ENCODE measurements at places on chromosomes 7 and 10.

DNA sequence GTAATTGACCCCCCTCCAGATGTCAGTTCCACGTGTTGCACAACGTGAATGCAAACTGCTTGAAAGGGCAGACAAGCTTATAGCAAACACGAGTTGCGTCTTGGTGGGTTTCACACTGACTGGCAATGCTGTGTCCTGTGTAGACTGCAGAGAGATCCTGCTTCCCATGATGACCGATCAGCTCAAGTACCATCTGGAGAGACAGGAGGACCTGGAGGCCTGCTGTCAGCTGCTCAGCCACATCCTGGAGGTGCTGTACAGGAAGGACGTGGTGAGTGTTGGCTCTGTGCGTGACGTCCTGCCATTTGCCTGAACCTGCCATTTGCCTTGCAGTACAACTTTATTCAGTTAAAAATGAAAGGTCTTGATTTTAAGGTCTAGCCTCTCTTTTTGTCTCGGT, 71.1 kb downstream of the INSYN2A start:
- DNase-seq, result no peak

DNA sequence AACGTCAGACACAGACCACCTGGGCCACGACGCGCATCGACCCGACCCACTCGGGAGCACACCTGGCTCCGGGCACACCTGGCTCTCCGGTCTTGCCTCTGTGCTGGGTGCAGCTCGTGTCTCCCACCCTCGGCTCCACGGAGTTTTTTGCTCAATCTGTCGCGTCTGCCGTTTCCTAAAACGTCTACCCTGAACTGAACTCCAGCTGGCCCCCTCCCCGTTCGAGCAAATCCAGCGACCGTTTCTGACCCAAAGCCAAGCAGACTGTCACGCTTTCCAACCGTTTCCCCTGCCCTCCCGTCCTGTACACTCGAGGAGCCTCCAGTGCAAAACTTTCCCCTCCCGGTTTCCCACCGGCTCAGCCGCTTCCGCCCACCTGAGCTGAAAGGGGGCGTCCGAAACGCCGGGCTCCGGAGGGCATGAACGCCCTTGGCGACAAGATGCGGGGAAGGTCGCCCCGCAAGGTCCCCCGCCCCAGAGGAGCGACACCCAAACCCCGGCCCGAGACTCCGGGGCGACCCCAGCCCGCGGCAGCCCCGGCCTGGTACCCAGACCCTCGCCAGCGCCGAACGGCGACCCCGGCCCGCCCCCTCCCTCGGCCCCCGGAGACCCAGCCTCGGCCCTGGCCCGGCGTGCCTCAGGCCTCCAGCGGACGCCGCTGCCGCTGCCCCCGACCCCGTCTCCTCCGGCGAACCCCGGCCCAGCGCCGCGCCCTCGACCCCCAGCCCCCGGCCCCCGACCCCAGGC, 557 bp downstream of the CYTH3 start:
- DNase-seq, result peak; percentile 34

DNA sequence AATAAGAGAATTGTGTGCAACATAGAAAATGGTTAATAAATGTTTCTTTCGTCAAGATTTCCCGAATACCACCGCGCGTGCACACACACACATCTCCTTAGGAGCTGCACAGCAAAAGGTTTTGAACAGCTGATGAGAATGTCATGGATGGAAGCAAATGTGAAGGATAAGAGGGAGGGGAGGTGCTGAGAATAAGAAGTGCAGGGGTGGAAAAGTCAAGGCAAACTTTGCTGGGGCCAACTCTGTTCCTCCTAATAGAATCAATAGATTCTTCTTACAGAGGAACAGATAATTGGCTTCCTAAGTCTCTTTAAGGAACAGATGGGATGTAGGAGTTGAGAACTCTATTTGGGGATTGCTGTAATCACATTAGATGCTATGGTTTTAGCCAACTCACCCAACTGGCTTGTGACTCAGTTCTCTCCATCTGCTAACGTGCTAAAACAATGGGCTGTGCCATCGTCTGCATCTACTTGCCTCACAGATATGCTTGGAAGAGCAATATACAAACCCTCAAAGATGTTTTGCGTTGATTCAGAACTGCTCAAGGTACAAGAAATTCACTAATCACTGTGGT, 408.2 kb upstream of the CELF2 start:
- no peak for DNase-seq

DNA sequence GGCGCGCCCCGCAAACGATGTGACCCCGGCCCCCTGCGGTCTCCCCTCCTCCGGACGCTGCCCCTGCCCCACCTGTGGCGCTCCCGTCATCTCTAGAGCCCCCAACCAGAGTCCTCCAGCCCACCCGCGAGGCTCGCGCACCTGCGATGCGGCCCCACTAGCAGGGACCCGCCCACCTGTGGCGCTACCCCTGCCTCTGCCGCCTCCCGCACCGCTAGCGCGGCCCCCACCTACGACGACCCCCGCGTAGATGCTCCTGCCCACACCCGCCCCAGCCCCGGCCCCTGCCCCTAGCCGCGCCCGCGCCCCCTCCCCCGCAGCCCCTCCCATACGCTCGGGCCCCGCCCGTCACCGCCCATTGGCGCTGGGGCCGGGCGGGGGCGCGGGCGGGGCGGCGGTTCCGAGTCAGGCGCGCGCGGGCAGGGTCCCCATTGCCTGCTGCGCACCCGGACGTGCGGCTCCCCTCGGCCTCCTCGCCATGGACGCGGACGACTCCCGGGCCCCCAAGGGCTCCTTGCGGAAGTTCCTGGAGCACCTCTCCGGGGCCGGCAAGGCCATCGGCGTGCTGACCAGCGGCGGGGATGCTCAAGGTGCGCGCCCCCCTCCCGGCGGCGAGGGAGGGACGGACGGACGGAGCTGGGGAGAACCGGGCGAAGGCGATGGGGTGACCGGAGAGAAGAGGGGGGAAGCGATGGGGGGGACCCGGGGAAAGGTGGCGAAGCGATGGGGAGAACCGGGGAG, at the start of gene PFKP:
Gene PFKP (plus strand): TSS at position 431 of the 741 bp plus-strand sequence. CDS start 48 bp downstream, at position 479.
- DNase-seq, result peak; percentile 73

- DNase-seq, result no peak
These were observed 83.7 kb upstream of the PDGFA start for GRCh38 chr7:603152-603951.

DNA sequence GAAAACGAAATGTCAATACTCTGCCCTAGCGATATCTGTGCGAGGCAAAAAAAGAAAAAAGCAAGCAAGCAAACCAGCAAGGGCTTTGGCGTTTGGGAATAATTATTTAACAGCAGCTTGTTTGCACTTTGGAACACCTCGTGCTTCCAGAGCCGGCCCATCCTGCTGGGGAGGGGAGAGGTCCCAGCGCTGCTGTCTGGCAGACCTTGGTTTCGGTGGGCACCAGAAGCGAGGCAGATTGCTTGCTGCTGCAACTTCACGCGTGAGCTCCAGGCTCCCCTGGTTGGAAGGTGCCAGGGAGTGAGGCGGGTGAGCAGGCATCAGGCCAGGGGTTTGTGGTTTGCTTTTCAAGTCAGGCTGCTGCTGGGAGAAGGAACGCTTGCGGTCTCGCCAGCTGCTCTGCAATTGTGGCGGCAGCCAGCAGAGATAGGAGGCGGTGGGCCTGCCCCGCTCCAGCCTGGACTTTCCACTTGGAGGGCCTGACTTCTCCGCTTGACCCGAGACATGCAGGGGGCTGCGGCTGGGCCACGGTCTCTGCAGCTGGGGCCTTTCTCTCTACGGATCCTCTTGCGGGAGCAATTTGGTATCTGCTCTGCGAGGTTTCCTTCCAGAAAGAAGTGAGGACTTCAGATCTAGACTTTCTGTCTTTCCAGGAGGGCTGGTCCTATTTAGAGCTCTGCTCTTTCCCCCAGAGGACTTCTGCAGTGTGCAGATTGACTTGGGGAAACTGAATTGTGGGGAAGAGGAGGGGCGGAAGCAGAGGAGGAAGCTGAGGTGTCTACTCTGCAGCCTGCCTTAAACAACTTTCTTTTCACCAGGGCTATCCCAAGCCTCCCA, 131.4 kb downstream of the PRPF18 start:
- DNase-seq, result no peak
